ENCODE measurements at places on chromosomes 5 and 9.

DNA sequence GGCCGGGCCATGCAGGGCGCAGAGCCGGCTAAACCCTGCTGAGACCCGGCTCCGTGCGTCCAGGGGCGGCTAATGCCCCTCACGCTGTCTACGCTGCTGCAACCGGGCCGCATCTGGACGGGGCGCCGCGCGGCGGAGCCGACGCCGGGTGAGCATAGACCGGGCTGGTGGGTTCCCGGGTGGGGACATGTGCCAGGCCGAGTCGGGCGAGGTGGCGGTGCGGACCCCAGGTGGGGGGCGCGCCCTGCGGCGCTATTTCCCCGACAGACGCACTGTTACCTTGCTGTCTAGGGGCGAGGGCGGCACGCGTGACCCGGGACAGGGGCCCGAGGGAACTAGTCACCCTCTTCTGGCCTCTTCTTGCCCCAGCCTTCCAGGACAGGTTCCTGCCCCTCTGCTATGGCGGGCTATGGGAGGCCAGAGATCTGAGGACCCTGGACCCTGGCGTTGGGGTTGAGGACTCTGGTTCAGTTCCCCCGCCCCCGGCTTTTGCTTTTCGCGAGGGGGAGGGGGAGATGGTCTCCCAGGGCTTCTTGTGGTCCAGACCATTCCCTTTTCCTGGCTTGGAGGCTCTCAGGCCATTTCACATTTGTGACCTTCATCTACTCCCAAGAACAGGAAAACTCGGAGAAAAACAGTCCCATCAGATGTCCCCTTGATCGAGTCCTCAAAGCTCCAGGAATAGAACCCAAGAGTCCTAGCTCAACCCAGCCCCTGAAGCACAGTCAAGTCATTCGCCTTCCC lies 536 bp downstream of the SLC27A4 start:
- DNase-seq: peak; percentile 4

DNA sequence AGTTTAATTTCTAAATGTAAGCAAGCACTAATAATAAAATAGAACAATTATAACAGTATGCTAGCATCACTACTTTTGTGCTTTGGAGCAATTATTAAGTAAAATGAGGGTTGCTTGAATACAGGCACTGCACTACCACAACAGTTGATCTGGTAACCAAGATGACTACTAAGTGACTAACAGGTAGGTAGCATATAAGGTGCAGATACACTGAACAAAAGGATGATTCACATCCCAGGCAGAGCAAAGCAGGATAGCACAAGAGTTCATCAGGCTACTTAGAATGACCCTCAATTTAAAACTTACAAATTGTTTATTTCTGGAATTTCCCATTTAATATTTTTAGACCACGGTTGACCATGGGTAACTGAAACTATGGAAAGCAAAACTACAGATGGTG lies 48.0 kb upstream of the RGS7BP start:
- no peak for DNase-seq

DNA sequence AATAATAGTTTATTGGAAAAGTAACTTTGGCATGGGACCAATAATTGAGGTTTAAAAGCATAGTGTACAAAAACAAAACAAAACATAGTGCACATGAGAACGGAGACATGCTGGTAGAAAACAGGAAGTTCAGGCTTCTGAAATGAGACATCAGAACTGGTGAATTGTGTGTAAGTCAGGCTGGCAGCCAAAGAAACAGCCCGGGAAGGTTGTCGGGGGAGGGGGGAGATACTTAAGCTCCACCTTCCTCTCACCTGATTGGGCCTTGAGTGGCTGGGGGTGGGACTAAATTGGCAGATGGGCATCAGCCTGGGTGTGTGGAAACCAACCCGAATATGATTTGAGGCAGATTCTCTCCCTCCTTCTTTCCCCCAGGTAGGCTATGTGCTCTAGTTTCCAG lies 256.3 kb downstream of the SMARCA2 start:
- DNase-seq: peak; percentile 76

DNA sequence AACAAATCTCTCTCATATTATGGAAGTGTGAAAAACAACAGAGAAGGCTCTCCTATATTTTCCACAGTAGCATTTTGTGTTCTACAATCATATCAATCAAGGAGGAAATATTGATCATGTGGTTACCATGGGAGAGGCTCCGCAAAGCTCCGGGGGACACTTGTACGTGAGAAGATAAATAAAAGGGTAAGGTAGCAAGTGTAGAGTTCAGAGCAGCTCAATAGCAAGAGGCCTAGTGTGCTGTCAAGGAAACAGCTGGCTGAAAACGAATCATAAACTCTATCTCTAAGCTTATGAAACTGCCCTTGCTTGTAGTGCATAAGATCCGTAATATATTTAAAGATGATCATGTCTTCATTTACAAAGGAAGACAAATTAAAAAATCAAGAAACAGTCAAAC lies 57.5 kb downstream of the CDH18 start:
- no peak for DNase-seq

DNA sequence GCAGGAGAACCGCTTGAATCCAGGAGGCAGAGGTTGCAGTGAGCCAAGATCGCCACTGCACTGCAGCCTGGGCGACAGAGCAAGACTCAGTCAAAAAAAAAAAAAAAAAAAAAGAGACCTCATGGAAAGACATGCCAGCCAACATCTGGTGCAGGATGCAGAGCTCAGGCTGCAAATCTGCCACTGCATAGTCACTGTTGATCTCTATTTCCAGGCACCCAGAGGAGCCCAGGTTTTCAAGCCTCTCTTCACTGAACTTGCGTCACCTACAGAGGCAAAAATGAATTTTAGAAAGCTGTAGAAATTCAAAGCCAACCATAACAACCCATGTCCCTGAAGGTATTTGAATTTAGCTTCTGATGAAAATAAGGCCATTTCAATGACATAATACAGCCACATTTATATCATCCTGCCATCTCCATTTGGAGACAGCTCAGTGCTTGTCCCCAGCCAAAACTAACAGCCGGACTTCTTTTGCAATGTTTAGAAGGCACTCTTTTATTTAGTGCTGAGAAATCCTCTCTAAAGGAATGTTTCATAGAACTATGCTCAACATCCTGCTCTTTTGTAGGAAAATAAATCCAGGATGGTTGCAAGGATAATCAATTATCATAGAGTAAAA lies 113.3 kb downstream of the SNX18 start:
- DNase-seq: no peak

GRCh38 chr5:99032234-99033013 lies 103.6 kb upstream of the CHD1 start:
- DNase-seq: peak; percentile 77

DNA sequence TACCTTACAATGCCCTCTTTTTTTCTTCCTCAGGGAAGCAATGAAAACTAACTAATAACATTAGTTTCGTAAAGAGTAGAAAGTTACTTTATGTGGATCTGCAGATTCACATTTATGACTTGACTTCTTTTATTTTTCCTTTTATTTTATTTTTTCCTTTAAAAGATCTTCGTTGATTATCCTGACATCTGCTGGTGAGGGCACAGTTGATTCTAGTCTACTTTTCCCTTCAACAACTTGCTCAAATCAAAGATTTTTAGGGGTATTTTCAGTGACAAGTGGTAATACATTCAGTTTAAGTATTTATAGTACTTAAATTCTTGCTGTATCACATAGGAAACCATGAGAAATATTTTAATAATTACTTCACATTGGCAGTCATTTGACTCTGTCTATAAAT lies 4.9 kb downstream of the EDIL3 start:
- DNase-seq: no peak

DNA sequence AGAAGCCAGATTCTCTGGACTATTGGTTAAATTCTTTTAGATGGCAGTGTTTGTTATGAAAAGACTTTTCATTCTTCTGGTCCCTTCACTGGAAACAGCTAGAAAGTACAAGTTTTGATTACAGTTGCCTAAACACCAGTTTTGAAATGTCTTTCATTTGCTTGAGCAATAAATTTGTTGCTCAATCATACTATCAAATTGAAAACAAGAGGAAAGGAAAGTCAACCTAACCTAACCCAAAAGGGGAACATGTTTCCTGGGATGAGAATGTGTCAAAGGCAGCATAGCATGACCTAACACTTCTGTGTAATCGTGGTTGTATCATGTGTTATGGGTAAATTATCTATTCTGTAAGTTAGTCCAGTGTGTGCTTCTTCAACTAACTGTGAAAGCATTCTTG lies 213.2 kb downstream of the TMC1 start:
- DNase-seq: peak; percentile 92

DNA sequence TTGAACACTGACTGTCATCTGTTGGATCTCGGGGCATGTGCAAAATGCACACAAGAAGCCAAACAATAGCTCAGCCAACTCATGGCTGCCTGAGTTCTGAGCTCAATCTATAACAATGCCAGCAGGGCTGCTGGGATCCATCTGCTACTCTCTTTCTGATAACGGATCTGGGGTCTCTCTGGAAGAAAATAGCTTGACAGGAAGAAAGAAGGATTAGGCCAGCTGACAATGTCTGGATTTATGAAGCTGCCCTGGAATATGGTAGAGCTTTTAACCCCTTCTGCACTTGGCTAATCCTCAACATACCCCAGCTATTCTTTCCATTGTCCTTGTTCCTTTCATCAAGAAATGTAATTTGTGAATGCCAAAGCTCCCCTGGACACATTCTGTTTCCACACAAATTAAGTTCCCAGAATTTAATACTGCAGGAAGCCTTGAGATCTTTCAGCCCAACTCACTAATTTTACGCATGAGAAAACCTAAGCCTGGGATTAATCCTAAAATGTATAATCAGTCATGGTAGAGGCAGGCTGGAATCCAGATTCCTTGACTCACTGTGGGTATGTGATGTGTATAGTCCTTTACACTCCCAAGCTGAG lies 62.7 kb upstream of the PCA3 start:
- no peak for DNase-seq

- no peak for DNase-seq
These were observed 2366.3 kb upstream of the C9orf72 start for GRCh38 chr9:29939559-29939958.

GRCh38 chr9:112378328-112379176 lies 1.4 kb upstream of the HSDL2 start:
- DNase-seq: no peak

- DNase-seq: peak; percentile 68
These were observed 102.8 kb downstream of the SNX18 start for GRCh38 chr5:54620141-54620933.

DNA sequence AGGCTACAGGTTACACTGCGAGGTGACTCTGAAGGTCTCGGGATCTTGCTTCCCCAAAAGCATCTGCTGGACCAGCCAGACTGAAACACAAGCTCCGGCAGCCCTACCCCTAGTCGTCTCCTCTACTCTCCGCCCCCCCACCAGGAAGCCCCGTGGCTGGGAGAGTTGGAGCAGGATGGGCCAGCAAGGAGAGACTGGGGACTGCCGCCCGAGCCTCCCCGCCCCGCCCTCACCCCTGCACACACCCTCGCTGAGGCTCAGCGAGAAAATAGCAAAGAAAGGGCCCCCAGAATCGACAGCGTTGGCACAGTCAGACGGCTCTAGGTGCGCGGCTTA lies 1.3 kb downstream of the TRIM7 start:
- peak; percentile 6 for DNase-seq

DNA sequence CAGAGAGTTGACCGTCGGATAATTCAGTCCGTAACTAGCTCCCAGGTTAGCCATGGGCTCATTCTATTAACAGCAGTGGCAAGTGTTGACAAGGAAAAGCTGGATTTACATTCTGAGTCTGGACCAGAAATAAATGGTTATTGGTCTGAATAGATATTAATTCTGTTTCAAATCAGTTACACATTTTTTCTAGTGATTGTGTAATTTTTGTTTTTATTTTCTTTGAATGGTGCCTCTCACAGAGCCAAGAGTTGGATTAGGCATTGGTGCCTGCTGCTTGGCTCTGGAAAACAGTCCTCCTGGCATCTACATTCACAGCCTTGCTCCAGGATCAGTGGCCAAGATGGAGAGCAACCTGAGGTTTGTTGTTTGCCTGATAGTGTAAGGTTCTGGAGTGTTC lies 115.1 kb downstream of the GOLPH3 start:
- DNase-seq: no peak

DNA sequence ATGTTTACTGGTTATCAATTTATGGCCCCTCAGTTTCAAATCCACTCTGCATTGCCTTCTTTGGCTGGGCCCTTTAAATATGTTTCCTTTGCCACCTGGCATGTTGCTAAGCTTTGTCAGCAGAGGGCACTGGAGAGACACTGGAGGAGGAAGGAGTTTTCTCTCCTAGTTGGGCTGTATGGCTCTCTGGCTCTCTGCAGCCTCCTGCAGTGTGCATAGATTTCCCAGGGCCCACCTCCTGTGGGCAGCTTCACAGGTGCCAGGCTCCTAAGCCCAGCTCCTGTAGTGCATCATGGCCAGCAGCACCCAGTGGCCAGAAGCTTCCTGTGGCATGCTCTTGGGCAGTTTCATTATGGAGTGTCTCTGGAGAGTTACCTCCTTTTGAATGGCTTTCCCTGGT lies 23.3 kb downstream of the CAVIN4 start:
- peak; percentile 57 for DNase-seq

DNA sequence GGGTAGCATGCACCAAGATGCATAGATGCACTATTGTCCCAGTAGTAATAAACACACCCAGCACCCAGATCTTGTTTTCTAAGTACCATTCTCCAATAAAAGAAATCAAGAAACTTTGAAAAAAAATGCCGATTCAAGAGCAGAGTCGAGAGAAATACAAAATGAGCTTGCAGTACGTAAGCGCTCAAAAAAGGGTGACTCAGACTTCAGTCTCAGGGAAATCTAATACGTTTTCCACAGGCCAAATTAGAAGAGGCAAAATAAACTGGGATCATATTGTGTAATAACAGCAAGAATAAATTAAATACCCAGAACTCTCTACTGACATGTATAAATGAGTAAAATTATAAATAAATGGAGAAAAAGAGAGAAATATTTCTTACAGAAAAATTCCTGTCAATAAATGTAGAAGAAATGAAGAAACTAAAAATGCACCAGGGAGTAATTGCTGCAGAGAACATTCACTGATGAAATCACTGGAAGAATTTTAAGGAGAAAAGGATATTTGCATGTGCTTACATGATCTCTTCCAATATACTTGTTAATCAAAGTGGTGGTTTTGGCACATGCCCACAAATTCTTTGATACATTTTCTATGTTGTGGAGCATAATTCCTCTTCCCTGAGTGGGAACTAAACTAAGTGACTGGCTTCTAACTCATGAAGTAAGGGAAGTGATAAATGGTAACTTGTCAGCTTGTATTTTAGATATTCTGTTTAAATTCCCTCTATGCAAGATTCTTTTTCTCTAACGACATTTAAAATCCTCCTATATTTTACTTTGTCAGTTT lies 567.6 kb upstream of the ADAMTS16 start:
- no peak for DNase-seq

- peak; percentile 79 for DNase-seq
These were observed 75.6 kb downstream of the ST8SIA4 start for GRCh38 chr5:100827481-100827889.

DNA sequence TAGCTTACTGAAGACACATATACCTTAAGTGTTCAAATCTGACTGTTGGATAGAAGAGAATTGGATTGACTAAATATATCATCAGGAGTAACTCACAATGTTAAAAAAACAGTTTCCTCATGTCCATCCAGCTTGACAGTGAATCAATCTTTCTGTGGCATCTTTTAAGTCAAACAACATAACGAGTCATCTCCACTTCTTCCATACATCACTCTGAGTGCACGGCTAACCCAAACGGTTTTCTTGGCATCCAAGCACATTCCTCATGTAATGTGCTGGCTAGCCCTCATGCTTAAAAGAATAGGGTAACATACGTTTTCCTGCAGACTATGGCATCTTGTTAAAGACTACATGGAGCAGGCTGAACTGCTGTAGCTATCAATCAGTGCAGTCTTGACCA lies 291.5 kb upstream of the TRPC7 start:
- no peak for DNase-seq

- no peak for DNase-seq
These were observed 66.9 kb downstream of the SEMA4D start for GRCh38 chr9:89430995-89431394.

GRCh38 chr9:123445116-123445515 lies 89.1 kb downstream of the CRB2 start:
- DNase-seq: no peak
